Prostate gland (tissue), 2 donors: ENCODE measurements at places on chromosomes 6 and 20. TPM values are rescaled to one million over a fixed set of nuclear protein-coding genes. Genes with fewer than 3 reads are reported as not detected.

BTBD3 gene
- total RNA-seq: 84.9 TPM

DNA sequence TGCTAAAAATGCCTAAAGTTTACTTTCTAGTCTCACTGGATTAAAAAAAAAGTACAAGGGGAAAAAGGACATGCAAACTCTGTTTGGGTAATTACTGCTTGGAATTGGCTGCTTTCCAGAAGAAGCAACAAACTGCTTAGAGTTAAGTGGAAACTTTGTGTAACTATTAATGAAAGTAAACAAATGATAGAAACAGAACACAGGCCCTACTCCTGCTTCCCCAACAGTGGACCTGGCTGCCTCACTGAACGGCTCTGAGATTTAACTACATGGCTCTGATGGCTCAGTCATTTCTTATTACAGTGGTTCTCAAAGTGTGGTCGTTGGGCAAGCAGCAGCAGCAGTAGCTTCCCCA, 108.5 kb downstream of the MAN1A1 start:
- DNase-seq: no peak
- no peak overlapping the region for H3K27ac ChIP-seq
- peaks cover 3% of the 10 kb centered on the region for H3K4me1 ChIP-seq
- no peaks in the 10 kb centered on the region for H3K27me3 ChIP-seq
- no peaks in the 10 kb centered on the region for H3K36me3 ChIP-seq

DNA sequence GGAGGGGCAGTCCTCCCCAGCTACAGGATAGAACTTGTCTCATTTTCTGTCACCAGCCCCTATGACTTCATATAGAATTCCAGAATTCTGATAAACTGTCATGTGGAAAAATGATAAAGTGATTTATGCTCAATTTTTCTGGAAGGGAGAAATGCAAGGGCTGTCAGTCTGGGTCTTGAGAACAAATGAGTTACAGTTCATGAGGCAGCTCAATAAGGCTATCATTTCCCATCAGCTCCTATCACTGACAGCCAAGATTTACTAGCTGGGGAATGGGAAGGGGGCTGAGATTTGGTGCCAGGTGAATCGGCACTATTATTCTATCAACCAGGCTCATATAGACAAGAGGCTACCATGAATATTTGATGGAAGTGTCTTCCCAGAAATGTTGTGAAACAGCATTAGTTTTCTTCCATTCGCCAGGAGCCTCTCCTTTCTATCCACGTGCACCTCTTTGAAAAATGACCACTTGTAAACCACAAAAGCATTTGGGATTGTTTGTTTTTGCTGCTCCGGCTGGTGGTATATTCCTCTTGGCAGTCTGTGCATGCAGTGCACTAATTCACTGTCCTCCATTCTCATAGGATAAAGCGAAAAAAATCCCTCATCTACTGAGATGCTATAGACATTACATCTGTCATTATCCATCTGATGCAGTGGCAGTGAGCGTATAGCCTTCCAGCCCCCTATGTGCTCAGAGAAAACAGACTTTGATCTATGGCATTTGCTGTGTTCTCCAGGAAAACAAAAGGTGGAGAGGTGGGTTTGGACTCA, 528.7 kb upstream of the RNF217 start:
- no peak overlapping the region for H3K4me3 ChIP-seq
- H3K36me3 ChIP-seq: no peaks in the 10 kb centered on the region
- H3K4me1 ChIP-seq: no peaks in the 10 kb centered on the region
- no peak overlapping the region for H3K27ac ChIP-seq
- DNase-seq: no peak
- no peaks in the 10 kb centered on the region for H3K27me3 ChIP-seq

- H3K36me3 ChIP-seq: no peaks in the 10 kb centered on the region
- no peaks in the 10 kb centered on the region for H3K4me1 ChIP-seq
- no peak overlapping the region for H3K4me3 ChIP-seq
- DNase-seq: no peak
- H3K27me3 ChIP-seq: no peaks in the 10 kb centered on the region
Observed at GRCh38 chr20:18728870-18729224, 84.7 kb upstream of the SCP2D1 start.

DNA sequence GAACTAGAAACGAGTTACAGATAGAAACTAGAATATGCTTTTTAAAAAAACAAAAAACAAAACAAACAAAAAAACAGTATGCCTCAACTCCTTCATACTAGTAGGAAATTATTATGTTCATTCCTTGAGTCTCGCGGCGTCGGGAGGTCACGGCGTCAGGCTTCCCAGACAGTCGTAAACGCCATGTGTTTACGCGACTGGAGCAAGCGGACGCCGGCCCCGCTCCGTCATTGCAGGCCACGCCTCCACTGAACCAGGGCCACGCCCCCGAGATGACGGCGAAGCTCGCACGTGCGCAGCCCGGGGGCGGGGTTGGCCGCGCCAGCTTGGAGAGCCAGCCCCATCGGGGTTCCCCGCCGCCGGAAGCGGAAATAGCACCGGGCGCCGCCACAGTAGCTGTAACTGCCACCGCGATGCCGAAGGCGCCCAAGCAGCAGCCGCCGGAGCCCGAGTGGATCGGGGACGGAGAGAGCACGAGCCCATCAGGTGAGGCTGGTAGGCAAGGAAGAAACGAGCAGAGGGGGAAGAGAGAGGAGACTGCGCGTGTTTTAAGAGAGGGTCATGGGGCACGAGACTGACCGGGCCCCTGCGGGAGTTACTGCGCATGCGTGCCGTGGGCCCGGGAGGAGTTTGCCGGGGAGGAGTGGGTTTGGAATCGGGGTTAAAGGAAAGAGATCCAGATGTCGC, at the start of gene ABCF1:
ABCF1 (plus strand) TSS at position 368 of the 687 bp plus-strand sequence; CDS start at position 414, 46 bp downstream.
- H3K27me3 ChIP-seq: no peaks in the 10 kb centered on the region
- H3K4me1 ChIP-seq: peaks cover 6% of the 10 kb centered on the region
- peak; percentile 99 for DNase-seq
- H3K27ac ChIP-seq: peak within 1 kb of the TSS; percentile 90
- H3K36me3 ChIP-seq: no peaks in the 10 kb centered on the region

GRCh38 chr6:127481628-127482027, 22.4 kb upstream of the KIAA0408 start:
- H3K4me1 ChIP-seq: no peaks in the 10 kb centered on the region
- H3K27me3 ChIP-seq: no peaks in the 10 kb centered on the region
- no peak overlapping the region for H3K27ac ChIP-seq
- no peaks in the 10 kb centered on the region for H3K36me3 ChIP-seq
